ENCODE measurements at places on chromosomes 1 and 21. TPM values are rescaled to one million over a fixed set of nuclear protein-coding genes. Genes with fewer than 3 reads are reported as not detected.

KLHL17 gene
- total RNA-seq: 25.8 TPM

MAP3K21 gene
- total RNA-seq: 5.5 TPM

DCLRE1B gene
- total RNA-seq: 19.4 TPM

CA6 gene
- 0.26 TPM for total RNA-seq

TSPAN1 gene
- total RNA-seq: 0.53 TPM

NTMT2 gene
- not detected for total RNA-seq

- H3K27me3 ChIP-seq: peaks cover 8% of the 10 kb centered on the region
- DNase-seq: no peak
- H3K4me3 ChIP-seq: no peak overlapping the region
- no peaks in the 10 kb centered on the region for H3K36me3 ChIP-seq
Observed at GRCh38 chr1:233843525-233844204, 60.8 kb upstream of the SLC35F3 start.

DNA sequence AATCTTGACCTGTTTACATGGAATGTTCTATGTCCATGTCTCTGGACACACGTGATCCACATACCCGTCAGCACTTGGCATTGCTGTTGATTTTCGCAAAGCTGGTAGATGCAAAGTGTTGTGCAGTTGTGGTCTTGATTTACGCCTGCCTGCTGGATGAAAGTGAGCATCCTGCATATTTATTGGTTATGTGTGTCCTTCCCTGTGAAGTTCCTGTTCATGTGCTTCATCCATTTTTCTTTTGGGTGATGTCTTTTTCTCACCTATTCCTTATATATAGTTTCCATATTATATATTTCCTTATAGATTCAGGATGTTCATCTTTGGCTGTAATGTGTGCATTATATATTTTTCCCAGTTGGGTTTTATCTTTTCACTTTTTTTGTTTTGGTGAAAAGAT lies 6.5 kb downstream of the AGPAT3 start:
- no peak overlapping the region for H3K27ac ChIP-seq
- no peak overlapping the region for H3K4me3 ChIP-seq
- H3K27me3 ChIP-seq: no peaks in the 10 kb centered on the region

DNA sequence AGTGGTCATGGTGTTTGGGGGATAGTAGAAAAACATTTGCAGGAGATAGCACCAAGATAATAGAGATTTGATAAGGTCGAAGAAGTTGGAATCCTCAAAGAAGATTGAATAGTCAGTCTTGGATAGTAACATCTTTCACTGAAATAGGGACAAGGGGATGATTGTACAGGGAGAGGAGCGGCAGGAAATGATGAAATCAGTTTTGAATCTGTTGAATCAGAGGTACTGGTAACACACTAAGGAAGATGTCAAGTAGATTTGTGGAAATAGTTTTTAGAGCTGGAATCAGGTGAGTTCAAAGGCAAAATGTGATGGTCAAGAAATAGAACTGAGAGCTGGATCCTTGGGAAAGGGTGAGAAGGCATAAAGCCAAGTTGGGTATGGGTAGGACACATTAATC lies 26.5 kb downstream of the CAP1 start:
- H3K4me3 ChIP-seq: no peak overlapping the region
- H3K36me3 ChIP-seq: peaks cover 78% of the 10 kb centered on the region
- H3K27ac ChIP-seq: peak overlapping the region; percentile 91
- H3K27me3 ChIP-seq: no peaks in the 10 kb centered on the region
- peaks cover 41% of the 10 kb centered on the region for H3K4me1 ChIP-seq

GRCh38 chr21:27511233-27511632 lies 544.3 kb upstream of the ADAMTS5 start:
- DNase-seq: no peak
- H3K27ac ChIP-seq: no peak overlapping the region
- no peaks in the 10 kb centered on the region for H3K27me3 ChIP-seq
- H3K4me1 ChIP-seq: no peaks in the 10 kb centered on the region

DNA sequence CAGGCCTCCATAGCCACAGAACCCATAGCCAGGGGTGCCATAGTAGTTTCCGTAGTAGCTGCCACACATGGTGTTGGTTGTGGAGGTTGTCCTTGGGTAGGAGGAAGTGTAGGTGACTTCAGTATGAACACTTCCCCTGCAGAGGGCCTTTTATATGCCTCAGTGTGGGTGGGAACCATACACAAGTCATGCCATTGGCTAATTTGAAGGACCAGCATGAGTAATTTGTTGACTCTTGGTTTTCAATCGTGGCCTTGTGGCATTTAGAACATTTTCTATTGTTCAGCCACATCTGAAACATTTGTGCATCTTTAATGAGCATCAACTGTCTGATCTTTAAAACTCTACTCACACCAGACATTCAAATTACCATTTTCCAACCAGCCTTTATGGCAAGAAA lies at the start of gene KRTAP6-1:
KRTAP6-1 (minus strand) TSS at position 95 of the 400 bp plus-strand sequence; CDS start at position 69, 26 bp downstream.
- DNase-seq: no peak
- no peak within 1 kb of the TSS for H3K27ac ChIP-seq
- no peak within 1 kb of the TSS for H3K4me3 ChIP-seq
- H3K36me3 ChIP-seq: no peaks in the 10 kb centered on the region
- no peaks in the 10 kb centered on the region for H3K4me1 ChIP-seq
- H3K27me3 ChIP-seq: no peaks in the 10 kb centered on the region

- DNase-seq: no peak
- no peak overlapping the region for H3K27ac ChIP-seq
- no peaks in the 10 kb centered on the region for H3K36me3 ChIP-seq
- H3K4me1 ChIP-seq: no peaks in the 10 kb centered on the region
Observed at GRCh38 chr21:21101911-21102310, 103.7 kb downstream of the NCAM2 start.

DNA sequence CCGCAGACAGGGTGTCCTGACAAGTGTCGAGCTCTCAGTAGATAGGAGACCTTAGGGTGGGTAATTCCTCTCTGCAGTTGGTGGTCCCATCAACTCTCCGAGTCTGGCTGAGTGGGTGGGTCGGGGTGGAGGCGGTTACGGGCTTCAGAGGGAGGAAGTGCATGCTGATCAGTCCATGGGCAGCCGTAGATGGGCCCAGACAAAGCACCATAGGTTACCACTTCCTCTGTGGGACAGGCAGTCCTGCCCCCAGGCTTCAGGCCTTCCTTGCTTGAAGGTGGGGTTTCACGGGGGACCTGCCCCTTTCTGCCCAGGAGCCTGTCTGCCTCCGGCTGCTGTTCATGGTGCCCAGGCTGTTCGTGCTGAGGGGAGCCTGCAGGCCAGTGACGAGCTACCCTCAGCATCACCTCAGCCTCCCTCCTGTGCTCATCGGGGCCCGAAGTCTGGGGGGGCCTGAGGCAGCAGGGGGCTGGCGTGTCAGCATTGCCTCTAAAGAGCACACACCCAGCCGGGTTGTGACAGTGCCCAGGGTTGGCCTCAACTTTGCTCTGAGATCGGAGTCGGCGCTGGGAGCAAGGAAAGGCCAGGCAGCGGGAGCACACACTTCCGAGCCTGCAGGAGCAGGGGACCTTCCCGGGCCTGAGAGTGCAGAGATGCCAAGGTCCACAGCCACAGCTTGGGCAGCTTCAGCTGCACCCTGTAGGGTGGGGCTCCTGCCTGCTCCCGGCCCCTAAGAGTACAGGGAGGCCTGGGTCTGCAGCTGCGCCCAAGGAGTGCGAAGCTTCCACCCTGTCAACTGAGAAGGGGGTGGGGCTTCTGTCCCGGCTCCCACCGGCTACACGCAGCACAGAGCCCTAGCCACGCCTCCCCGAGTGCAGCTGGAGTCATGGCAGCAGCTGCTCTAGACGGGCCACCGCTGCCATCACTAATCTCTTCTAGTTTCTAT lies 225.4 kb upstream of the NRIP1 start:
- H3K27me3 ChIP-seq: no peaks in the 10 kb centered on the region
- no peaks in the 10 kb centered on the region for H3K36me3 ChIP-seq
- H3K27ac ChIP-seq: no peak overlapping the region

Data from activated CD4-positive, alpha-beta memory T cell treated with anti-CD3 and anti-CD28 coated beads for 36 hours (primary cell).